ENCODE measurements at places on chromosomes 3 and 15.

- no peak for DNase-seq
Measured at GRCh38 chr15:101424984-101425383, 64.5 kb downstream of the PCSK6 start.

DNA sequence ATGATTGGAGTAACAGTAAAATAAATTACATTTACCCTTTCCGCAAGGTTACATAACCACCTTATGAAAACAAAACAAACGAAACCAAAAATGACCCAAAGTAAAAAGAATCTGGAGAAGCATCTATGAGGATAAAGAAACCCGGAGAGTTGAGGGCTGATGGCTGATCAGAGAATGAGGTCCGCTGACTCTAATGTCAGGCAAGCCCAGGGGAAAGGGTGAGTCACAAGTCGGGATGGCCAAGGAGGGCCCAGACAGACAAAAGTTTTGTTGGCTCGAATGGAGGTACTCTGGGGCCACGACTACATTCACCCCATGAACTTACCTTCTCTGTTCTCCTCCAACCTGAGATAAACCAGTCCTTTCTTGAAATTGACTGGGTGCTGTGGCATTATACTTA lies 95.7 kb downstream of the RORA start:
- DNase-seq = no peak

- DNase-seq = no peak
Measured at GRCh38 chr3:127337911-127338531, 50.2 kb upstream of the PRR20G start.

GRCh38 chr3:61416618-61417017 lies 144.8 kb upstream of the PTPRG start:
- DNase-seq = no peak

- DNase-seq = no peak
Measured at GRCh38 chr15:80556694-80557367, 138.3 kb upstream of the ABHD17C start.

DNA sequence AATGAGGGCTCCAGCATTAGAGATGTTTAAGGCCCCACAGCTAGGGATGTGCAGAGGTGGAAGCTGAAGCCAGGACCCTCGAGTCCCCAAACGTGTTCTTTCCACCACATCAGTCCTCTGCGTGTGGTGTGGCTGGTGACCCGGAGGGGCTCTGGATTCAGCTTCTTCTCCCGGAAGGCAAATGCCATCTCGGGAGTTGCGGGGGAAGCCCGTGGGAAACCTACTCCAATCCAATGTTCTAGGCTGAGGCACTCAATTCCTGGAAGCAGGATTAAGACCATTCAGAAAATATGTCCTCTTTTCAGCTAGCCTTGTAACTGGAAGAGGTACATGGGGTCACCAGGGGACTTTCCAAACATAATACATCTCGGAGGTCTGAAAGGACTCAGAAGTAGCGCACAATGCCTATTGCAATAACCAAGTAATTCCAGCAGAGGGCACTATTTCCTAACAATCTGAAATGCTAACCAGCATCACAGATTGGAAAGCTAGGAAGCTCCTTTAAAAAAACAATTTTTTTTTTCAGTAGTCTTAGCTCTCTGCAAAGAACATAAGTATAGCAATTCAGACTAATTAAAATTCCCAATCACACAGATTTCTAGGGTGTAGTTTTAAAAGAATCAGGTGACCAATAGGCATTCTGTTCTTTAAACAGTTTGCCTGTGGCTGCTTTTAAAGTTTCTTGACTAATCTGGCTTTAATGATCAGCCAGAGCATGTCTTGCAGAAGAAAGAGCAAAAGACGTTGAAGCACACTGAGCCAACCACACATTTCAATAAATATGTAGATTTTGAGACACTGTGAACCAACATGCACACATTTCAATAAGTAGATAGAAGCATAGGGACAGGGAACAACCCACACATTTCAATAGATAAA lies 36.1 kb downstream of the BNC1 start:
- DNase-seq = no peak

DNA sequence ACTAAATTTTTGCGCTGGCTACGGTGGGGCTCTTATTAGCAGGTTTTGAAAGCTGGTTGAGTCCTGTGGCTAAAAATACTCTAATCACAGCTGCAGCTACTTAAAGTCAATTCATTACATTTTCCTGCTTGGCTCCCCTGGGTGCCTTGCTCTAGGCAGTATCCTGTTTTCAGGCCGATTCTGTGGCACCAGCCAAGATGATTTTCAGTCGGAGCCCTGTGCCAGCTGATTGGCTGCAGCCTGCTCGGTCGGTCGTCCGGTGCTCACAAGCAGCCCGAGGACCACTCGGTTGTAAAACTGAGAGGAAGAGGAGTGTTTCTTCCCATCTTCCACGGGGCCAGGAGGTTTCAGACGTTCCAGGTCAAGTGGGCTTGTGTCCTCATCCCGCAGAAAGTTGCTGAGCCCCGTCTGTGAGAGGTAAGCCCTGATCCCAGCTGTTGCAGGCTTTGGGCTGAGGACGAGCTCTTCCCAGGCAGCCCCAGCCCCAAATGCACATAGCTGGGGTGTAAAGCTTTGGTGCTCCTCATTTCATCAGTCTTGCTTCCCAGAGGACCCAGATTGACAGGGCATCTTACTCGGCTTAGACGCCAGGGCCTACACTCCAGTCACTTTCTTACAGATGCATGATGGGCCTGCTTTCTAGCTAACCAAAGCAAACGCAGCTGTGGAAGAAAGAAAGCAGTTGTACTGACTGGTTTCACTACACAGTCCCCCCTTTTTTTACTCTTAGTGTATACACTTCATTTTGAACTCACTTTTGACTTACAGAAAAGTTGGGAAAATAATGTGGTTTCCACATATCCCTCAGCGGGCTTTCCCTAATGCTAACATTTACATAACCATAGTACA lies 15.9 kb downstream of the LYSMD4 start:
- DNase-seq = no peak

DNA sequence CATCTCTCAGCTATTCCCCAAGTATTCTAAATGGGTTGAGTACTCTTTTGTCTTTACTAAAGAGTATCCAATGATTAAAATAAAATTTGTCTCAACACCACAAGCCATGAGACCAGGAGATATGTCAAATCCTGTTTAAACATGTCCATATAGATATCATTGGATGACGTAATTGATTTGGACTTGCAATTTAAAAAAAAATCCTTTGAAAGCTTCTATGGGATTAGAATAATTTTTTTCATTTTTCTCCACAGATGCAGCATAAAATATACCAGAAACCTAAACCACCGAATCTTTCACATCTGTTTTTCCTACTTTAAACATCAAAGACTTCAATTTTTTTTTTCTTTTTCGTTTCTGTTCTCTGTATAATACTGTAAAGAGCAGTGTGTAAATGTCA lies 1022.3 kb downstream of the EPHA3 start:
- no peak for DNase-seq

- no peak for DNase-seq
Measured at GRCh38 chr3:119365418-119365817, 71.2 kb downstream of the ARHGAP31 start.

DNA sequence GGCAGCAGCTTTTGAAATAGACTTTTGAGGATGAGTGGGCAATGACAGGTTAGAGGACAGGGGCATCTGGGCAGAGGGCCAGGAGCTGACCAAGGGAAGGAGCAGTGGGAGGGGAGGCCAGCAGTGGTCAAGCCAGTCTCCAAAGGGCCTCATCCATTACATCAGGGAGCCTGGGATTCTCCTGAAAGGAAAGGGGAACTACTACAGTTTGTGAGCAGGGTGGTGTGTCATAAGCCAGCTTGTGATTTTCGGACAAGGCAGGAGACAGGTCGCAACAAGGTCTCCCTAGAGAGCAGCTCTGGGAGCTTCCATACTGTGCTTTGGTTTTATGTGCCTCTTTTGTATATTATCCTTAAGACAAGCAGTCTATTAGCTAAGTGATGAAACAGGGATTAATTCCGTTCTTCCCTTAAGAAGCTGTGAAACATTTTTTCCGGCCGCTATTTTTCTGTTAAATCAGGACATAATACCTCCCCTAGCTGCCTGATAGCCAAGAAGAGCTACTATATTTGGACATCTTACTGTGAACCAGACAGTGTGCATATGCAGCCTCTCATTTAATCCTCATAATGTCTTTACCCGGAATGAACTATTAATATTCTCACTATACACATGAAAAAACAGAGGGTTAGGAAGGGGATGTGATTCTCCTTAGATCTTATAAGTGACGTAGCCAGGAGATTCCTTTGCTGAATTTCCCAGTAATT lies 46.4 kb downstream of the C2CD4B start:
- DNase-seq = no peak

GRCh38 chr15:85497172-85497569 lies 116.8 kb downstream of the AKAP13 start:
- DNase-seq = no peak

DNA sequence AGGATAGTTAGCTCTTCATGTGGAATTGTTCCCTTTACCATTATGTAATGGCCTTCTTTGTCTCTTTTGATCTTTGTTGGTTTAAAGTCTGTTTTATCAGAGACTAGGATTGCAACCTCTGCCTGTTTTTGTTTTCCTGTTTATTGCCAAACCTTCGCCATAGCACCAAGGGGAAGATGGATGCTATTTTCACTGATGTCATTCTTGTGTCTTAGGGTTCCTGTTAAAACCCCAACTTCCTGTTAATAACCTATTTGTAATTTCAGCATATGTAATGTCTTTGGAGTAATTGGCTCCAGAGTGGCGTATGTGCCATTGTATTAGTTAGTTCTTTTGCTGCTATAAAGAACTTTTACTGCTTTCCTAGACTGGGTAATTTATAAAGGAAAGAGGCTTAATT lies 10.8 kb downstream of the SAMMSON start:
- DNase-seq = no peak

GRCh38 chr3:17730318-17730967 lies 12.0 kb downstream of the TBC1D5 start:
- DNase-seq = no peak

DNA sequence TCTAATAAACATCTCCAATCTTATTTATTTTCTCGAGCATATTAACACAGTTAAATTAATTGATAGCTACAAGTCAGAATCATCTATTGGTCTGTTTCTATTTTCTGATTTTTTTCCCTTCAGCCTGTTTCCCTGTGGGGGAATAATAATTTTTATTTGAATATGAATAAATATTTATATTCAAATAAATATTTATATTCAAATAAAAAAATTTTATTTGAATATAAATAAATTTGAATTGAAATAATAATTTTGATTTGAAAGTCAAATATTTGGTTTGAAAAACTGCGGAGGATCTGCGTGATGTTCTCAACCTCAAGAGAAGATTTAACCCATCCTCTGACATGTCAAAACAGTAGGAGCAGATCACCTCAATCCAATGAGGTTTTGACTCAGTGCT lies 380.1 kb upstream of the MEIS2 start:
- DNase-seq = no peak

- DNase-seq = no peak
Measured at GRCh38 chr3:186938716-186939115, 8.4 kb downstream of the ST6GAL1 start.

GRCh38 chr15:33508703-33509102 lies 197.9 kb downstream of the RYR3 start:
- DNase-seq = no peak

GRCh38 chr15:69852482-69852881 lies 245.2 kb downstream of the TLE3 start:
- DNase-seq = no peak

GRCh38 chr3:25214034-25214433 lies 214.0 kb upstream of the RARB start:
- DNase-seq = no peak

- DNase-seq = no peak
Measured at GRCh38 chr3:121064121-121064520, 156.1 kb downstream of the STXBP5L start.

DNA sequence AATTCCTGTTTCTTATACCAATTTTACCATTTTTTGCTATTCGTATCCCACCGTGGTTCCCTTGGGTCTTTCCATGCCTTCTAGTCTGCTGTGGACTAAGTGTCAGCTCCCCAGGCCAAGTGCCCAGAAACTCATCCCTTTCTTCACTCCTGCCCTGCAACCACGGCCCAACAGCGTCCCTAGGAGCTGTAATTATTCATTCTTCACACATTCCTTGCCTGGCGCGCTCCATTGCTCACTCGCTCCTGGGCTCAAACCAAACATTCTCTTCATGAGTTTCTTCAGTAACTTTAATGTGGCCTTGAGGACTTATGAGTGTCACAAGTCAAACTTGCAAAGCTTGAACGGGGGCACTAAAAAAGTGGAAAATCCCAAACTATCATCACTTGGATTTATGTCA lies 15.7 kb downstream of the GABRB3 start:
- no peak for DNase-seq

DNA sequence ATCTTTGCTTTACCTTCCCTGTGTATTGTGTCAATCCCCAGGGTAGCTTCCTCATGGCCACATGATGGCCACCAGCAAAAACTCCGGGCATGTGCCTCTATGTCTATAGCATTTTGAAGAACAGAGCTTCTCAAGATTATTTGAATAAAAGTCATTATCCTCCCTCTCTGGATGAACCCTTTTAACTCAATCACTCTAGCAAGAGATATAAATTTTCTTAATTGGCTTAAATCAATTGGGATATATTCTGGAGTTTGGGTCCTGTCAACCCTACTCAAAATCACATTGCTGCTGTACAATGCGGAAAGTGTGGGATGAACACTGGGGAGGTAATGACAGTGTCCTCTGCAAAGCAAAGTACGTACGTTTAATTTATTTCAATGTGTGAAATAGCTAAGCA lies 370.6 kb upstream of the LRRC3B start:
- no peak for DNase-seq

GRCh38 chr15:60616147-60616546 lies 137.2 kb upstream of the ICE2 start:
- no peak for DNase-seq

GRCh38 chr3:194269610-194270145 lies 81.5 kb downstream of the CPN2 start:
- DNase-seq = no peak

DNA sequence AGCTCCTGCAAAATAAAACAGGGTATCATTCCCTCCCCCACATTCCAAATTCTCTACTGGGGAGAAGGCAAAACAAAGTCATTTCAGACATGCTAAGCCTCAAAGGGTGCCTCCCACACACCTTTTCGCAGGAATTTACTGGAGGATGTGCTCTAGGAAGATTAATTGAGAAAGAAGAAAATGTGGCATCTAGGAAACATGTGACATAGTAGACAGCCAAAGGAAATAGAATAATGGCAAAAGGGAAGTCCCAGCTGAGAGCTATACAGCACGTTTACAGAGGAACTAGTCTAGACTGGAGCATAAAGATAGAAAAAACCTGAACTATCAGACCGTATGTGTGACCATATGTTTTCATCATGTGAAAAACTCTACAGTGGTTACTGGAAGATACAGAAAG lies 58.8 kb upstream of the MELTF start:
- no peak for DNase-seq

DNA sequence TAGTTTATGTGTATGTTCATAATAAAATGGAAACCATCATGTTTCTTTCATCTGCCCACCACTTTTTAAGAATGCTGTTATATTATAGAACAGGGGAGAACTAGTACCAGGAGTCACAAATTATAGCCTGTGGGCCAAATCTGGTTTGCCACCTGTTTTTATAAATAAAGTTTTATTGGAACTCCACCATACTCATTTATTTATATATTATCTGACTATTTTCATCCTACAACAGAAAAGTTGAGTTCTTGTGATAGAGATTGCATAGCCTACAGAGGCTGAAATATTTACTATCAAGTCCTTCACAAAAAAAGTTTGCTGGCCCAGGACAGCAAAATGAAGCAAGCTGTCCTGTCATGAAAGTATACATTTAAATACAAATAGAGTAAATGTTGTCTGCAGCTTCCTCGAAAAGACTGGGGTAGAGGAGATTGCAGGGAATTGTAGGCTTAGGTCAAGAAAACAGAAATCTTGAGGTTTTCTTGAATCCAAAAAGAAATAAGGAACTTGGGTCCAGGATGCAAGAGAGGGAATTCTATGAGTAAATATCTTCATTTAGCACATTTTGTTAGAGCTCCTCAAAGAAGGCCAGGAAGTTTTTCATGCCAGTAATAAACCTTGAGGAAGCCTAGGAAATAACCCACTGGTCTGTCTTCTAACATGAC lies 41.1 kb downstream of the FILIP1L start:
- no peak for DNase-seq

All from stimulated activated CD4-positive, alpha-beta T cell treated with anti-CD3 and anti-CD28 coated beads, Interleukin-15, amount 100 ng/mL, for 48 hours (primary cell).